Fibroblast of upper back skin (primary cell): ENCODE measurements at places on chromosomes 3 and 15.

DNA sequence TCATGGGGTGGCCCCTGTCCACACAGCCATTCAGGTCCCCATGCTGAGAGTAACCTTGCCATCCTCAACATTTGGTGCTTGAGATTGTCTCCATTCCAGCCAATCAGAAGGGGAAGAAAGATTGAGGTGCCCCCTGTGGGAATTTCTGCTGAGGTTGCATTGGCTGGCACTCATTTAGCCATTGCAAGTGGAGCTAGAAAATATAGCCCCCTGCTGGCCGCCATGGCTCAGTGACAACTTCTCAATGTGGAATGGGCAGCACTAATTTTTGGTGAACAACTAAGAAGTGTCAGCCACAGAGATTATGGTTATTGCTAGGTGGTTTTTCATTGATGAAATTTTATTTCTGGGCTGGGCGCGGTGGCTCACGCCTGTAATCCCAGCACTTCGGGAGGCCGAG, 22.0 kb downstream of the COL6A6 start:
- peak; percentile 39 for DNase-seq

- DNase-seq: no peak
These were observed 6.6 kb upstream of the ATP10A start for GRCh38 chr15:25869701-25870100.

DNA sequence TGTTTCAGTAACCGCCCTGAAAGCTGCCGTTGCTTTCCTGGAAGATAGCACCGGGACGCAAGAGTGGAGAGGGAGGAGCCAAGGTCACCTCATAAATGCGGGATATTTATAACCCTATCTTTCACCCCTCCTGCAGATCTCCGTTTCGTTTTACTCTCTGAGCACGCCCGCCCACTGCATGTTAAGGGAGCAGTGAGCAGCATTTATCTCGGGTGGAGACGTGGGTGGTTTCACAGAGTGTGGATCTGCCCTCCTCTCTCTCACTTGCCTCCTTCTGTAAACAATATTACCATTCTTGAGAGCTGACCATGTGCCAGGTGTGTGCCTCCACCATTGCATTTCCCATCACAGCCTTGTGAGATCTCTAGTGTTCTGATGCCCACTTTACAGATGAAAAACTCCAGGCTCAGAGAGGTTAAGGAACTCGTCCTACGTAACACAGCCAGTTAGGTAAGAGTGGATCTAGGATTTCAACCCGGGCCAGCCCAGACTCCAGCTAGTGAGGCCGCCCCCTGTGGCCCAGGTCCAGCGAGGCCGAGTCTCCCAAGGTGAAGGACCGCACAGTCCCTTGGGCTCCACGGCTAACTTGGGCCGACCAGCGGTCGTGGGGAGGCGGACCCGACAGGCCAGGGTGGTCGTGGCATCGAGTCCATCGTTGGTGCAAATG, 16.9 kb upstream of the SEMA4B start:
- DNase-seq: peak; percentile 16

GRCh38 chr3:71689291-71689690, 35.9 kb downstream of the EIF4E3 start:
- DNase-seq: no peak

DNA sequence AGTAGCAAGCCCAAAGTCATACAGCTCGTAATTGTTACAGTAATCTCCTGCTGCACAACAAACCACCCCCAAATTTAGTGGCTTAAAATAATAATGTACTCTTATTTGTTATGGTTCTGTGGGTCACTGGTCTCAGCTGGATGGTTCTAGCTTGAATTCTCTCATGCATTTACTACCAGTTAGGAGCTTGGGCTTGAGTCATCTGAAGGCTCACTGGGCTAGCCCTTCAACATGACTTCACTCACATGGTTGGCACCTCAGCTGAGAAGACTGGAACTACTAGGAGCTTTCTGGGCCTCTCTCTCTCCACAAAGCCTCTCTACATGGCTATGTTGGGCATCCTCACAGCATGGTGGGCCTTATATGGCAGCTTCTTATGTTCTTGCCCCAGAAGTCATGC, 12.5 kb downstream of the PCOLCE2 start:
- no peak for DNase-seq

GRCh38 chr3:52769786-52770455, 819 bp downstream of the NEK4 start:
- DNase-seq: no peak

DNA sequence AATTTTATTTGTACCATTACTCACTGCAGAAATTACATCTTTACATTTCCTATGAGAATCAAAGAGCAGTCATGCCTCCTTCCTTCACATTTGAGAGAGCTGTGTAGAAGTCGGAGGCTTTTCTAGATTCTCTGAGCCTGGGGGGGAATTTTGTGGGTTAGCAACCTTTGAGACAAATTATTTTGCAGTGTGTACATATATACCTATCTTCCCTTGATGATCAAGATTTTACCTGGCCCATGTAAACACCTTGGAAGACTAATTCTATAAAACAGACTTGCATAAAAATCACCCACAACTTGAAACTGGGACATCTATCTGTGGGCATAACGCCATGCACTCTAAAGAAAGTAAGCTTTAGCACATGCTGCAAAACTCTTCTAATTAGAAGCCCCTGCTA, 491.5 kb upstream of the MDFIC2 start:
- no peak for DNase-seq

GRCh38 chr15:68300115-68300940, 22.8 kb downstream of the FEM1B start:
- no peak for DNase-seq

- no peak for DNase-seq
These were observed 52.4 kb downstream of the ILDR1 start for GRCh38 chr3:121969631-121970030.

DNA sequence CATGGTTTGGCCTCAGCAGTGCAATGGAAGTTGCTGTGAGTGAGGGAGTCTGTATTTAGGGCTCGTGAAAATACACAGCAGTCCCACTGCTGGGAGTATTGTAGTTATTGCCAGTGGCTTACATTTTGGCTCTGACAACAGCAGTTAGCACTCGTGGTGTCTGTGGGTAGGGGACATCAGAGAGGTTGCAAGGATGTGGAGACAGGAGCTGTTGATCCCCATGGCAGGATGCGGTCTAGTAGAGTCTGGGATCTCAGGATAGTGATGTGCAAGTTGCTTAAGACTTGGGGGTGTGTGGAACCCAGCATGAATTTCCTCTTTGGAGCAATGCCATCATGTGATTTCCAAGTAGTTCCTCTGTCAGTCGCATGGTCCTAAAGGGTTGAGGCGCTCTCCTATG, 59.9 kb downstream of the GALK2 start:
- no peak for DNase-seq

- DNase-seq: peak; percentile 63
These were observed 394.1 kb upstream of the TBL1XR1 start for GRCh38 chr3:177591379-177591778.

DNA sequence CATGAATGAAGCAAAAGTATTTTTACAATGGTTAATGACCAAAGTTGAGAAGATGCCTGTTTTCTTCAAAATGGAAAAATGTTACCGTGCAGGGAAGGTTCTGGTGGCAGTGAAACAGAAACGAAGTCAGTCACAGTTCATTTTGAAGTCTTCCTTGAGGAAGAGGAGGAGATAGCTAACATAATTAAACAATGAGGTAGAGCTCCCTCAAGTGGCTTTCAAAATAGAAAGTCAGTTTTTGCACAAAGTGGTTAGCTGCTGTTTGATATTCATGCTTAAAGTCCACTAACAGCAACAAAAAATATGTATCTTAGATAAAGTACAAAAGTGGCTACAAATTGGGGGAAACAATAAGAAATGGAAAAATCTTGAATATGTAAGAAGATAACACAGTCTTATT, 87.3 kb downstream of the TFG start:
- DNase-seq: peak; percentile 46

- DNase-seq: no peak
These were observed 343.5 kb downstream of the NEK10 start for GRCh38 chr3:27025718-27026117.

- no peak for DNase-seq
These were observed 100.8 kb downstream of the SEMA6D start for GRCh38 chr15:47817969-47818548.

GRCh38 chr15:49064281-49064653, 18.0 kb upstream of the SECISBP2L start:
- no peak for DNase-seq

DNA sequence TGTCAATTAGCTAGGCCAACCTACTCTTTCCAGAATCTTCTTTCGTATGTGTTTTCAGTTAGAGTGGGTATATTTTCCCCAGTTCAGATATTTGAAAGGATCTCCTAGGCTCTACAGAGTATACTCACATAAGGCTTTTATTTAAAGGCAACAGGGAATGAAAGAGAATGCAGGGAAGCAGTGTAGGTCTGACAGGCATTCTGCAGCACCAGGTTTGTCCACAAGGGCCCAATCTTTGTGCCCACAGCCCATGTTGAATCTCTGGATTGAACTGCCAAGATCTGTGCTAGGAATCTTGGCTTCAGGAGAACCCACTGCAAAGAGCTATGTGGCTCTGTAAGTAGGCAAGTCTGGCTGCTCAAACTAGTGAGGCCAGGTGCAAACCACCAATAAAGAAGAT, 24.2 kb upstream of the GALNT15 start:
- no peak for DNase-seq

DNA sequence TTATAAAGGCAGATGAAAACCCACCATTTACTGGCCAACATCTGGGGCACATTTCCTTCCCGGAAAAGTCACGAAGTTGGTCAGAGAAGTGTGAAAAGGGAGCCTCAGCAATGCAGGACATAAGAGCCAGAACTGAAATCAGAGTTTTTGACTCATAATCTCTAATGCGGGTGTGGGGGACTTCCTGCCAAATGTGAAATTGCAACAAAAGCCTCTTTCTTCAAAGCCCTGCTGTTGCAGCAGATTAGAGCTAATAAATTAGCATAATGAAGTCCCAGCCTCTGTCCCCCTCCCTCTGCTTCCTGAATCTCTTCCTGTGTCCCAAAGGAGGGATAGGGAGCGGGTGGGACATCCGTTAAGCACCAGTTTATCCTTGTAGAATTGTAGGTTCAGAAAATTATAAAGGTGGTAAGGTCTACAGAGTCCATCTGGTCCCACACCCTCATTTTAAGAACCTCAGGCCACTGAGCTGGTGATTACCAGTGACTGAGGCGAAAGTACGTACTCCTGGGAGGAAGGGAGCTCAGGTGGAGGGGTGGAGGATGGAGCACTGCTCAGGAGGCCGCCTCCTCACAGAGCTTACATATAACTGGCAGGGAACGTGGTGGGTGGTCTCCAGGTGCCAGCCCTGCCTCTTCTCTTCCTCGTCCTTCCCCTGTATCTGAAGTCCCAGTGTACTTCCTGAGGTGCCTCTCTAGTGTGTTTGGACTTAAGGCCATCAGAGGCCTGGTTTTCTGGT, 35.0 kb downstream of the ST6GAL1 start:
- no peak for DNase-seq

- peak; percentile 83 for DNase-seq
These were observed 67.1 kb downstream of the ATP8B4 start for GRCh38 chr15:50051811-50052419.

DNA sequence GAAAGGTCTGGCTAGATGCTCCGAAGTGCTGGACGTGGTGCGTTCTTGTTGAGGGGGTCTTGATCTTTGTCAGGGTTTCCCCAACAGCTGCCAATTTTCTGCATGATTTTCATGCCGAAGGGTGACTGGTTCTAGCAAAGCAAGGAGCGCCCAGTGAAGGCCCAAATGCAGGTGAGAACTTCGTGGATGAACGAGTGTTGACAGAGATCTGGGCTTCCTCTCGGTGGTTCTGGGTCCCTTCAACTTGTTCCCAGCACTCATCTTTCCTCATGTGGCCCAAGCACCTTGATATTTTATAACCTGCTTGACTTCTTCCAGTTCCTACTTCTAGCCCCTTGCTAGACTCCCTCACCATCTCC, 40.8 kb upstream of the TFRC start:
- DNase-seq: no peak
